ENCODE measurements at places on chromosomes 7 and 10.

GRCh38 chr10:88117869-88118632 lies 254.6 kb downstream of the PTEN start:
- no peak for DNase-seq

GRCh38 chr7:148894591-148894990 lies 10.5 kb upstream of the EZH2 start:
- no peak for DNase-seq

GRCh38 chr10:87585565-87586514 lies 73.8 kb upstream of the PAPSS2 start:
- no peak for DNase-seq

- DNase-seq = no peak
Observed at GRCh38 chr7:925601-926000, 28.9 kb downstream of the ADAP1 start.

DNA sequence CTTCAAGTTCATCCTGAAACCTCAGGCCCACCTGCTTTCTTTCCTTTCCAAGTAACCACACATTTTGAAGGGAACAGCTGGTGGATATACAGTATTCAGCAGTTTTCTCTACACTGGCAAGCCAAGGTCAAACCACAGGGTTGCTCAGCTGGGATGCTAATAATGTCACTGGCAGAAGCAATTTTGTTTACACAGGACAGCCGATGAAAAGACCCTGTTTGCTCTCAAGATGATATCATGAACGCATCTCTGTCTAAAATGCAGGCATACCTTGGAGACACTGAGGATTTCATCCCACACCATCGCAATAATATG lies 186.2 kb downstream of the USP6NL start:
- DNase-seq = no peak

- DNase-seq = no peak
Observed at GRCh38 chr10:112775892-112776674, 174.0 kb upstream of the TCF7L2 start.

Measured in hematopoietic multipotent progenitor cell treated with erythropoietin and hydrocortisone succinate and interleukin-3 and kit ligand, for 15 days (in vitro differentiated cells).